Mucosa of gallbladder (tissue), 1 donor: ENCODE measurements at places on chromosomes 2 and 18.

- DNase-seq, result no peak
These were observed 526 bp downstream of the PRKRA start for GRCh38 chr2:178450524-178450773.

- no peak for DNase-seq
These were observed 91.2 kb downstream of the ZNF236 start for GRCh38 chr18:76913583-76913982.

- DNase-seq, result peak; percentile 76
These were observed at the start of gene RAB31 for GRCh38 chr18:9708057-9708433. TSS of gene RAB31 (plus strand) at chr18:9708301. CDS start at chr18:9708406, 105 bp downstream.

- no peak for DNase-seq
These were observed 19.9 kb downstream of the SH2D6 start for GRCh38 chr2:85438201-85439024.

GRCh38 chr2:214543386-214543955 lies 132.6 kb downstream of the VWC2L start:
- peak; percentile 10 for DNase-seq

- no peak for DNase-seq
These were observed 18.0 kb upstream of the ACKR3 start for GRCh38 chr2:236551471-236552211.

- peak; percentile 42 for DNase-seq
These were observed 22.9 kb upstream of the DARS1 start for GRCh38 chr2:136008205-136008865.

DNA sequence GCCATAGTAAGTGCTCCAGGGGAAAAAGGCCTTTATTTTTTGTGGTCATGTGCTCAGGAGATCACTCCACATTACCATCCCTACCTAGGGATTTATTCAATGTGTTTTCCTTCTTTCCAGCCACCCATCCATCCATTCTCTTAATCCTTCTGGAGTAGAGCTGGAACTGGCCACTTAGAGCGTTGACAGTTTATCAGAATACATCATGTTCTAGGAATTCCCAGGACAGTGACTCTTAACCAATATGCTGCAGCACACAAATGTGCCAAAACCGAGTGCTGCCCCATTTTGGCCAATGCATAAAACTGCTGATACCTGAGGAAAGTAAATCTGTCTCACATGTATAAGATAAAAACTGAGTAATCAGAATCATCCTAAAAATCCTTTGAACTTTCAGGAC lies 63.7 kb downstream of the FARSB start:
- DNase-seq, result no peak

- no peak for DNase-seq
These were observed 144.3 kb downstream of the DTNB start for GRCh38 chr2:25529034-25529433.

DNA sequence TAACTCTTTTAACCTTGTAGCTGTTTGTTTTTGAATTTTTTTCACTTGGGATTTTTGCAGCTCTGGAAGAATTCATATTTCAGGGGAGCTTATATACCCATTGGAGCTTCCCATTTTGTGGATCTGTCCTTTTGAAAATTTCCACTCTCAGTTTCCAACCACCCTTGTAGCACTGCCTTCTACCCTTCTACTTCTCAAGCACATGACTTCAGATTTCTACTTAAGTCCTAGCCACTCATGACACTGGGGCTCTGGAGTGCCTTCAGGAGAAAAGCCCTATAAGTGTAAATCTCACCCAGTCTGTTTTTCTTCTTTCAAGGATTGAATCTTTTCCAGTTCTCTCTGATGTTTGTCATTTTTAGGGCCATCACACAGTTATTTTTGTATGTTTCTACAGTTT lies 283.7 kb upstream of the KCNH7 start:
- DNase-seq, result no peak

DNA sequence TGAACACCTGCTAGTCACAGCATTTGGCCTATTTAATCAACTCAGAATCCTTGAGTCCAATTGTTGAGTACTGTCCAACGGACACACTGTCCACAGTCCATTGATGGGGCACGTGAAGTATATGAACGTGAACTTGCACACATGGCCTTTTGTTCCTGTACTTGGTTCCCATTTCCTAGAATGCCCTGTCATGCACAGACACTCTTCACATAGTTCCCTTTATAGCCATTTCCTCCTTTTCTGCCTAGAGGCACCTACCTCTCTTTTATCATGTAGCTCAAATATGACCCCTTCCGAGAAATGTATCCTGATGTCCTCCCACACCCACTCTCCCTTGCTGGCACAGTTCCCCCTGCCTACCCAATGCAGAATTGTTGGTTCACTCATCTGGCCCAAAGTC lies 8.7 kb upstream of the CRYGA start:
- DNase-seq, result no peak
